Keratinocyte (primary cell): ENCODE measurements at places on chromosomes 6 and 20. TPM values are rescaled to one million over a fixed set of nuclear protein-coding genes. Genes with fewer than 3 reads are reported as not detected.

Gene KCNQ5
- 2.6 to 3.5 TPM (median 3.4 TPM) in 3 replicates for polyA plus RNA-seq

Gene WFDC12
- polyA plus RNA-seq, result 0.32 to 2.9 TPM (median 1.8 TPM) in 3 replicates

Gene SAPCD1
- polyA plus RNA-seq, result 1.1 to 2.1 TPM (median 1.7 TPM) in 3 replicates

Gene COL9A3
- polyA plus RNA-seq, result 2.7 to 4.8 TPM (median 3.6 TPM) in 3 replicates

Gene TRIM10
- polyA plus RNA-seq, result not detected in 3 replicates

- peaks cover 8% of the 10 kb centered on the region for H3K36me3 ChIP-seq
- no peak for DNase-seq
- no peak overlapping the region for H3K27ac ChIP-seq
- H3K27me3 ChIP-seq, result no peaks in the 10 kb centered on the region
- no peak overlapping the region for H3K4me3 ChIP-seq
Observed at GRCh38 chr20:35838205-35838604, 66.4 kb downstream of the PHF20 start.
